Left kidney (tissue), 8 donors: ENCODE measurements at places on chromosomes 2 and 18. TPM values are rescaled to one million over a fixed set of nuclear protein-coding genes. Genes with fewer than 3 reads are reported as not detected.

Gene SERPINB11
- polyA plus RNA-seq, result not detected

GRCh38 chr18:44793194-44793593 lies 112.5 kb downstream of the SETBP1 start:
- no peak for DNase-seq

DNA sequence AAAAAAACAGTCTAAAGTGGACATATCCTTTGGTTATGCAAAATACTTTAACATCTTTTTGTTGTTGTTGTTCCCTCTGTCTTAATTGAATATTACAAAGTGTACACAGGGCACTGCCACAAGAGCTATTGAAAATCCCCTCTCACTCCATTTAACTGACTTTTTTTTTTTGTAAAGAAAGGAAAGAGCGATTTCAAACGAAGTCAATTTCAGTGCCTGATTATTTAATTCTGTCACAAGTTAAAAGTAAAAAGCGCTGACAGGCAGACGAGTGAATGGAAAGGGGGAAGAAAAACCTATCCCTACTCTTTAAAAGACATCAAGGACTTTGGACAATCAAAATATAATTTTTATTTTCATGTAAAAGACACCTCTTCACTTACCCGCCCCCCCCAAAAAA lies 1.9 kb downstream of the FIGN start:
- DNase-seq, result no peak

DNA sequence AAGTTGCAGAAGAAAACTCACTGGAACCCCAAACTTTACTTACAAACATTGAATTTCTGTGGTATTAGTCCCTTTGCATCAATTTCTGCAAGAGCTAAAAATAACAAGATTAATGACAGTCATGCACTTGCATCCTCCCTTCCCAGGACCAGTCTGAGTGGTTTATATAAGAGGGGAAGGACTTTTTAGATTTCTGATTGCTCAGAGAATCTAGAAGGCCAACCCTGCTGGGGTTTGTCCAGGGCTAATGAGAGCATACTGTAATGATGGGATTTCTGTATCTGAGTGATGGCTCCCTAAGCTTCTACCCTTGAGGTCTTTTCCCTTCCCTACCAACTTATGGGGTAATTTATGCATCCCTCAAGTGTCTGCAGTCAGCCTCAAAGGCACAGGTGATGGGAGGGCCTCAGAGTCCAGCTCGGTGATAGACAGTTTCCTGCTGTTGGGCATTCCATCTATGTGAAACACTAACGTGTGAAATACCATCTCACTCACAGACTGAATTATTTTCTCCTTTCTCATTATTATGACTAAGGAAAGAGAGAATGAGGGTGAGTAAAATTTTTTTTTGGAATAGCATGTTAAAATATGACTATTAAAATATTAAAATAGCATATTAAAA lies 556.3 kb downstream of the RIT2 start:
- DNase-seq, result no peak

DNA sequence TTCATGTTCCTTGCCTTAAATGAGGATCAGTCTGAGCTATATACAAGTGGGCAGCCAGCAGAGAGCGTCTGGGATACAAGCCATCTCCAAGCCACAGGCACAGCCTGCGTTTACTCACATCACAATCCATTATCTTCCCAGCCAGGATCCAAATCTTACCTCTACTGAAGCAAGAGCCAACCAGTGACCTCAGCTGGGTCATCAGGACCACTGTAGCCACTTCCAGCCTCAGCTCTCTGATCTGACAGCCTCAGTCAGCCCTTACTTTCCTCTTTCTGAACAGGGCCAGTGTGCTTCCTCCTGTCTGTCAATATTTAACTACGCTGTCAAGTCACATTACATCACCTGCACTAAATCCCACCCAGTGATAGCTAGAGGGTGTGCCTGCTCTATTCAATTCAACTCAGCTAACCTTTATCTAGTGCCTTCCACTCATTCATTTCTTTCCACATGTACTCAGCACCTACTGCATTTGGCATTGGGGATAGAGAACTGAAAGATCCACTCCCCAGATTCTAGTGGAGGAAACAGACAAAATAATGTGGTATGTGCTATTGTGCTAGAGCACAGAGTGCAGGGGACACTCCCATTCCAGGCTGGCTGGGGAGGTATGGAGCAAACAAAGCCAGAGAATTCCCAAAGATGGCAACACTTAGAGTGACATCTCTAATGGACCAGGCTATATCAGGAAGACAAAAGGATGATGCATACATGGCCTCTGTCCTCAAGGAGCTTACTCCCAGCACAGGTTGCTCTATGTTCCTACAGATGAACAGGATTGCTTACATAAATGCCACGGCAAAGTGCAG lies 146.5 kb downstream of the NCKAP5 start:
- no peak for DNase-seq

GRCh38 chr2:193428336-193428818 lies 1233.6 kb upstream of the TMEFF2 start:
- DNase-seq, result peak; percentile 4

DNA sequence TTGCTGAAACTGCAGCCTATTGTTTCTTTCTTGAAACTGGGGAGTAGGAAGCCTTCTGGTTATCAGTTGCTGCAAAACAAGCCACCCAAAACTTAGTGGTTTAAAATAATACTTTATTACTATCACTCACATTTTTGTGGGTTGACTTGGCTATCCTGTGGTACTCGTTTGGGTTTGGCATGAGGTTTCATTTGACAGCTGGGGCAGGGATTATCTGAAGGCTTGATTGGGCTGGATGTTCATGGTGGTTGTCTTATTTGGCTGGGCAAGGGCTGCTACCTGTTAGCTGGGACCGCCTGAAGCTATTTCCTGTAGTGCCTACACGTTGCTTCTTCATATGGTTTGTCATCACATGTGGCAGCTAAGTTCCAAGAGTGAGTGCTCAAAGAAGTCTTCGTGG lies 122.3 kb downstream of the PLCL1 start:
- no peak for DNase-seq

Gene HOXD13
- polyA plus RNA-seq, result 0.20 TPM

- DNase-seq, result no peak
These were observed 854 bp downstream of the GPR155 start for GRCh38 chr2:174485788-174486562.

DNA sequence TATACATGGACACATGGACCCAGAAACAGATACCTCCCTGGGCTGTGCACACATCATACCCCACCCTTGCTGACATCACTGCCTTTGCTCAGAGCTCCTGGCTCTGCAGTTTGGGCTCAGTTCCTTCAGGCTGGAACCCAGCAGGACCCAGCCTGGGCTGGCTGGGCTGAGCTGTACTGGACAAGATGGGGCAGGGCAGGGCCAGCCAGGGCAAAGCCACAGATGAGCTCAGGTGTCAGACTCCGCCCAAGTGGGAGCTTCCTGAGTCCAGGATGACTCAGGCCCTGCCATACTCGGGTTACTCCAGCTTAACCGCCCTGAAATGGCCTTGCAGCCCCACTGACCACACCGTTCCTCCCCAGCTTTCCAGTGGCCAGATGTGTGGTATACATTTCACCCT lies 284.9 kb downstream of the OSR1 start:
- DNase-seq, result peak; percentile 70

- DNase-seq, result no peak
These were observed 374.6 kb downstream of the IRS1 start for GRCh38 chr2:226424971-226425370.

DNA sequence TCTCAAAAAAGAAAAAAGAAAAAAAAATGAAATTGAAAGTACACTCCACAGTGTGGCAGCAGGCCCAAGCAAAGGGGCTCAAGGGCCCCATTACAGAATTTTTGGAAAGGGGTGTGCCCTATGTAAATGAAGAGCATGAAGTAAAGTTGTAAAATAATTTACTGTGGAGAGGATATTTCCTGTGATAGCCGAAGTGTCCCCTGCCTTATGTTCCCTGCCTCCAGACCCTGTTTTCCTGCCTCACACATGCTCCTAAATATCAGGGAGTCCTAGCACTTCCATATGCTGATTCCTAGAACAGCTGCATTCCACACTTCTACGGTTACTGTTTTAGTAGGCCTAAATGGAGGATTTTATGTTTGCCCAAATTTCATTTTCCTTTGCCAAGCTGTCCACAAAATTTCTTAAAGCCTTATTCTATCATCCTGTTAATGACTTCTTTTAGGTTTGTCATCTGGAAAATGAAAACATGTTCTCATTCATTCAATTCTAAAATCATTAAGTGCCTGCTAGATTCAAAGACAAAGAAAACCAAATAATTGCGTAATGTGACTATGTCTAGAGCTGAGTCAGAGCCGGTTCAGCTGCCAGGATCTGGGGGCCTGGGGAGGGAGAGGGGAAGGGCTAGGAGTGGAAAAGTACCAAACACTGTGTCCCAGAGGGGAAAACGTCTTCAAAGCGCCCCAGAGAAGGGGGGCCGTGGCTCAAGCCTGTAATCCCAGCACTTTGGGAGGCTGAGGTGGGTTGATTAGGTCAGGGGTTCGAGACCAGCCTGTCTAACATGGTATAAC lies 25.9 kb upstream of the IMPA2 start:
- DNase-seq, result no peak

Gene CNGA3
- polyA plus RNA-seq, result not detected

Gene SLC9A4
- 7.0 TPM for polyA plus RNA-seq

Gene PJVK
- polyA plus RNA-seq, result 19.3 TPM
